ENCODE measurements at places on chromosomes 7 and 10. TPM values are rescaled to one million over a fixed set of nuclear protein-coding genes. Genes with fewer than 3 reads are reported as not detected.

GRCh38 chr10:113473851-113474250, 79.0 kb upstream of the HABP2 start:
- DNase-seq = no peak

DNA sequence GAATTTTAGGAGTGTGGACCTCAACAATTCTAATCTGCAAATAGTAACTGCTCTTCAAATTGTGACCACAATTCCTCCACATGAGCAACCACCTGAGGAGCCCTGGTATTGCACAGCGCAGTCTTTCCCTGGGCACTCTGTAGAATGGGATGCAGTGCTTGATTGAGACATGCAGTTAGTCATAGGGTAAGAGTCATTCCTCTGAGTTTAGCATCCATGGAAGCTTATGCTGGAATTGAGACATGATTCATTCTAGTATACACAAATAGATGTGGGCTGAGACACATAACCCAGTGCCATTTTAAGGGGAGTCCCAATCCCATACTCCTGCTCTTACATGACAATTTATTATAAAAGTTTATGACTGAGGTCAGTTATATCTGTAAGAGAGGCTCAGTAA, 582.3 kb upstream of the CNTNAP2 start:
- no peak for DNase-seq

- no peak for DNase-seq
Observed at GRCh38 chr7:29593459-29593858, 29.8 kb downstream of the PRR15 start.

GRCh38 chr10:5827841-5828240, 14.6 kb upstream of the GDI2 start:
- DNase-seq = no peak

- DNase-seq = no peak
Observed at GRCh38 chr7:158541346-158542010, 46.1 kb downstream of the PTPRN2 start.

GRCh38 chr7:100434297-100435144, 1.8 kb downstream of the PPP1R35 start:
- DNase-seq = no peak

The NKX2-3 gene
- not detected for total RNA-seq

The EMX2 gene
- total RNA-seq = 1.3 TPM

The MOGAT3 gene
- not detected for total RNA-seq
